ENCODE measurements at places on chromosomes 7 and 10.

- no peak for DNase-seq
These were observed 9.6 kb upstream of the CFAP70 start for GRCh38 chr10:73368238-73368637.

DNA sequence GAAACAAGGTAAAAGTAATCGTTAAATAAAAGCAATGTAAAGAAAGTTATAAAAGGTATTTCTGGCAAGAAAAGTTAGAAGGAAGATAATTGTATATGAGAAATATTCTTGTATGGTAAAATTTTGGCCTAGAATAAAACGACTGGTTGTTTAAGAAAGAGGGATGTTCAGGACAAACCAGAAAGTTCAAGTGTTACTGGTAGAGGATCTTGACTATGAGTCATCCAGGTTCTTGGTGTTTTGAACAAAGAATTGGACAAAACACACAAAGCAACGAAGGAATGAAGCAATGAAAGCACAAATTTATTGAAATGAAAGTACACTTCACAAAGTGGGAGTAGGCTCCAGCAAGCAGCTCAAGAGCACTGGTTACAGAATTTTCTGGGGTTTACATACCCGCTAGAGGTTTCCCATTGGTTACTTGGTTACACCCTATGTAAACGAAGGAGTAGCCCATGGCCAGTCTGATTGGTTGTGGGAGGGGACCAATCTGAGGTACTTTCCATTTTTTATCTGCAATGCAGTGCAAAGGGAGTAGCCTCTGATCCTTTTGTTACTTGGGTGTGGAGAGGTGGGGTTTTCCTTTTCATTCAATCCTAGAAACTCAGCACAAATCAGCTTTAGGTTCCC, 22.4 kb upstream of the GARS1 start:
- DNase-seq, result no peak

DNA sequence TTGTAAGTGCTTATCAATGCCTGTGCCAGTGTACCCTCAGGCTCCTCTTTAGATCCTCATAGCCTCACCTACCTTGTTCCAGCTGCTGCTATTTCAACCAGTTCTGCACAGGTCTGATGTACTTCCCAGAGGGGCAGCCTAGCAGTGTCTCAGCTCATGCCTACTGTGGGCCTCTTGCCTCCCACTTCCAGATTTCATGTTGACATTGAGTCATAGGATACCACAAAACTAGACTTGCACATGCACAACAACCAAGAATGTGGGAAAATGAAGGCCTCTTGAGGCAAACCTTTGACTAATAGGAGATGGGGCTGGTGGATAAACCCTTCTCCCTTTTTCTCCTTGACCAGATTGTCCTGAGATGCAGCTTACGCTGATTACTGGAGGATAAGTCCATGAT, 31.0 kb downstream of the PON3 start:
- peak; percentile 31 for DNase-seq

DNA sequence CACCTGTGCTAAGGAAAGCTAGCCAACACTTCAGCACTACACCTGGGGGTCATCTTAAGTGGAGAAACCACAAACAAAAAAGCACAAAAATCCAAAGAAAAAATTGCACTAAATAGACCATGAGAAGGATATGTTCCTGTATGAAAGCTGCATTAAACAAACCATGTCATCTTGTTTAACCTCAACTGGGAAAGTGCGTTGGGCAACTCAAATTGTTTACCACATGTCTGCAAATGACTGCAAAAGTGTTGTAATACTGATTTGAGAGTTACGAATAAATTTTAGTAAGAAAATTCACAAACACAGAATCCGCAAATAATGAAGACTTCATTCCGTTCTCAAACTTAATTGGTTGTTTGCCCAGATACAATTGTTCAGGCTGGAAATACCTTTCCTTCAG, 111.9 kb upstream of the EGFR start:
- DNase-seq, result no peak

DNA sequence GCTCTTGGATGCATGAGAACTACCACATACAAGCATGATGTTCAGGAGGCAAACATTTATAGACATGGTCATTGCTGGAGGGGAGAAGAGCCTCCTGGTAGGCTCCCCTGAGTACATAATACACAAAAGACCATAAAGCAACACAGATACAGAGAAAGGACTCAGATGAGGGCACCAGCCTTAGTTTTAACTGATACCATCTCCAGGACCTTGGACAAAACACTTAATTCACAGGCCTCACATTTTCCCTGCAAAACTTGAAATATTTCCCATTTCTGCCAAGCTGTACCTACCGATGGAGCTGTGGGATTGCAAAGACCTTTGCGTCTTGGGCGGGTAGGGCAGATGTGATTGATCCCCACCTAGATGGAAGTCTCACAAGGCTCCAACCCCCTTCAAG, 16.7 kb upstream of the ZNF488 start:
- no peak for DNase-seq

- no peak for DNase-seq
These were observed 2.4 kb upstream of the EXOC6 start for GRCh38 chr10:92845921-92846320.

- DNase-seq, result no peak
These were observed 10.3 kb upstream of the PAPOLB start for GRCh38 chr7:4871930-4872675.

DNA sequence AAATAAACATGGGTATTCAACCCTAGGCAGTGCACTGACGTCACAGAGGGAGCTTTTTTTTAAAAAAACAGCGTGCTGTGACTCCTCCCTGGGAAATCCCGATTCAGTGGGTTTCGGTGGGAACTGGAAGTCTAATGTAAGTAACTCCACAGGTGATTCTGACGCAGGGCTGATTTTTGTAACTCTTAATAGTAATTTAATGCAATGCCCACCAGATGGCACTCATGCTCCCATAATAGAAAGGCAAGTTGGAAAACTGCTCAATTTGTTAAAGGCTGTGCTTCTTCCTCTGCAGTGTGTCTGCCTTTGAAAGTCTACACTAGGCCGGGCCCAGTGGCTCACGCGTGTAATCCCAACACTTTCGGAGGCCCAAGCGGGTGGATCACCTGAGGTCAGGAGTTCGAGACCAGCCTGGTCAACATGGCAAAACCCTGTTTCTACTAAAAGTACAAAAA, 10.9 kb upstream of the RSU1 start:
- DNase-seq, result peak; percentile 85

- DNase-seq, result peak; percentile 74
These were observed 112.3 kb downstream of the JCAD start for GRCh38 chr10:29946953-29947700.

DNA sequence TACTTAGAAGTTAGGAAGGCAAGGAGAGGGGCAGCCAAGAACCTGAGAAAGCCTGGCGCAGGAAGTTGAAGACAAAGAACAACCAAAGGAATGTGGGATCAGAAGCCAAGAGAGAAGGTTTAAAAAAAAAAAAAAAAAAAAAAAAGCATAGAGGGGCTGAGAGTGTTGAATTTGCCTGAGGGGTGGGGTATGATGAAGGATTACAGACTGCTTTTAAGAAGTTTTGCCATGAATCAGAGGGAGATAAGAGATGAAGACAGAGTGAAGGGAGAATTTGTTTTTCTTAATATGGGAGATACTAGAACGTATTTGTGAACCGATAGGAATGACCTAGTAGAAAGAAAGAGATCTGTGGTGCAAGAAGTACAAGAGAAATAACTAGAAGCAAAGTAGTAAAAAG, 6.7 kb downstream of the SLC26A4 start:
- DNase-seq, result no peak

- DNase-seq, result peak; percentile 59
These were observed 1.5 kb downstream of the PCOLCE start for GRCh38 chr7:100603726-100604027.

GRCh38 chr10:18721067-18721466, 61.8 kb downstream of the ARL5B start:
- no peak for DNase-seq

- no peak for DNase-seq
These were observed 369.7 kb downstream of the PLXNA4 start for GRCh38 chr7:132206594-132206993.

- DNase-seq, result no peak
These were observed 52.4 kb upstream of the TMEM140 start for GRCh38 chr7:135095450-135095849.

- DNase-seq, result no peak
These were observed 2.6 kb downstream of the VWC2 start for GRCh38 chr7:49775949-49776443.

- DNase-seq, result no peak
These were observed 46.5 kb downstream of the SLK start for GRCh38 chr10:104013489-104013888.

GRCh38 chr10:86411281-86411841, 44.8 kb upstream of the GRID1 start:
- DNase-seq, result peak; percentile 77

DNA sequence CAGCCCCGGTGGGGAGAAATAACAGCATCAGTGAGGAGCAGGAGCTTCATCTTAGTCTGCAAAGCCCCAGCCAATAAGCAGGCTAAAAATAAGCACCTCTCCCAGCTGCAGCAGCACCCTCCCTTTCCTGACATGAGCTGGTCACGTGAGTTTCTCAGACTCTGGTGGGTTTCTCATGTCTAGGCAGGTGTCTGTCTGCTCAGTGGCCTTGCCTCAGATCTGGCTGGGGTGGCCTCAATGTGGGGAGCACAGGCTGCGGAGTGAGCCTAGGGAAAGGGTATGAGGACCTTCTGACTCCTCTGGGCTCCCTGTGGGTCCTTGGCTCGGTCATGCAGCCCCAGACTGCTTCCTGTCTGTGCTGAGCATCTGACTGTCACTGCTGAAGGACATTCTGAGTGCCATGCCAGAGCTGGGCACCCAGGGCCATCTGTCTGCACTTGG, 81.6 kb upstream of the LRRC4 start:
- DNase-seq, result no peak

- DNase-seq, result peak; percentile 65
These were observed 12.3 kb downstream of the KLF14 start for GRCh38 chr7:130721486-130722277.

GRCh38 chr7:79149831-79150230, 303.6 kb downstream of the MAGI2 start:
- DNase-seq, result peak; percentile 7

DNA sequence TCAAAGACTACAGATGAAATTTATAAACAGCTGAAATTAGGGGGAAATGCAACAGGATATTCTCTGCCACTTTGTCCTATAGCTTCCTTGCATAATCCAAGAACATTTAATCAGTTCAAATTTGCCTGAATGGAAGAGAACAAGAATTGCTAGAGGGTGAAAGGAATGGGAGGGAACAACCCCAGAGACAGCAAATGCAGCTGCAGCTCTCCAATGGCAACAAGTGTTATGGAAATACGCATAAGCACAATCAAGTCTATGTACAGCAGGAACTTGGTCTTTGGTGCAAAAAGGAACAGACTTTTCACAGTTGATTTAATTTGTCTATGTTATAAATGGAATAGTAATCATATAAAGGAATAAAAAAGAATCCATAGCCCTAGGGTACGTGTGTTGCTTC, 269.0 kb upstream of the ETV1 start:
- DNase-seq, result no peak

Measured in EL (cell line).